ENCODE measurements at places on chromosomes 5 and 9.

DNA sequence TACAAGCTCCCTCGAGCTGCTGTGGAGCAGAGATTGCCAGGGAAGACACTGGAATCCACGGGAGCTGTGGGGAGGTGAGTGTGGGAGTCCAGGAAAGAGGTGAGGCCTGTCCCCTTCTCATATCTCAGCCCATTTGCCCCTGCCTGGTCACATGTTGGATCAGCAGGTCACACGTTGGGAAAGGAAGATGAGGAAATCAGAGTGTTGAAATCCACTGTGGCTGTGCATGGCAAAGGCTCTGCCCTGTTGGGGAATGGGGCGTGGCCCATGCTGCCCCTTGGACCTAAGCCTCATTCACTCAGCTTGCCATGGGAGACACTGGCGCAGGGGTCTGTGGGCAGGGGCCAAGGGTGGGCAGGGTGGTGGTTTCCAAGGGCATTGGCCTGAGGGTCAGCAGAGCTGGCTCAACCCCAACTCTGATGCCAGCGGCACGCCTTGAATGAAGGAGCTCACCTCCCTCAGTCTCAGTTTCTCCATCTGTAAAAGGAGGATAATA lies 85.4 kb upstream of the CPEB4 start:
- no peak for DNase-seq

GRCh38 chr5:55236800-55237199 lies 3.4 kb upstream of the CCNO start:
- no peak for DNase-seq

DNA sequence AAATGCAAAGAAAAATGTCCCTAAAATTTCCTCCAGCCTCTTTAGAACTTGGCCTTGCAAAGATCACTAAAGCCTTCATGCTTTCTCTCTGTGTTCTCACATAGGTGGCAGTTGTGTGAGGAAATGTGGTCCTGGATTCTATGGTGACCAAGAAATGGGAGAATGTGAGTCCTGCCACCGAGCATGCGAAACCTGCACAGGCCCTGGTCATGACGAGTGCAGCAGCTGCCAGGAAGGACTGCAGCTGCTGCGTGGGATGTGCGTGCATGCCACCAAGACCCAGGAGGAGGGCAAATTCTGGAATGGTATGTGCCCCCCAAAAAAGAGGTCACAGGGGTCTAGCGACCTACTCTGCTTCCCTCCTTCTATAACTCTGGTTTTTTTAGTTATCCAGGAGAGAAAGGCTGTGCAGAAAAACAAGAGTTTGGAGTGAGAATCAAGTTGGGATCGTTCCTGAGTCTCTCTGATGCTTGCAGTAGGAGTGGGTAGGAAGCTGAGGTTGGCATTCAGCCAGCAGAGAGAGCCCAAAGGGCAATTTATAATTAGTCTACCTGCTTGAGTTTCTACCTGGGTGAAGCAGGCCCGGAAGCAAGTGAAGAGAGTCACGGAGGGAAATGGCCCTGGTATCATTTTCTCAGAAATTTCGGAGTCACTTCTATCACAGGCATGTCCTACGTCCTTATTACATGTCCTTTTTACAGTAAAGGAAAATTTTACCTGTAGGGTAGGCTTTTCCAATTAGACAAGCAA lies 97.5 kb downstream of the RFK start:
- no peak for DNase-seq

DNA sequence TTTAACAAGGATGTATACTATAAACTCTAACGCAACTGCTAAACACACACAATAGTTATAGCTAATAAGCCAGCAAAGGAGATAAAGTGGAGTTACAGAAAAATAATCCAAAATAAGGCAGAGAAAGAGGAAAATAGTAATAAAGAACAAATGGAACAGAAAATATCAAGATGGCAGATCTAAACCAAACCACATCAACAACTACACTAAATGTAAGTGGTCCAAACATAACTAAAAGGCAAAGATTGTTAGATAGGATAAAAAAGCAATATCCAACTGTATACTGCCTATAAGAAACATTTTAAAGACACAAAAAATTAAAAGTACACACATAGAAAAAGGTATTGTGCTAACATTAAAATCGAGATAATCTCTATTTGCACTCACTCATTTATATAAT lies 5.6 kb upstream of the COL23A1 start:
- no peak for DNase-seq
